ENCODE measurements at places on chromosomes 4 and X.

DNA sequence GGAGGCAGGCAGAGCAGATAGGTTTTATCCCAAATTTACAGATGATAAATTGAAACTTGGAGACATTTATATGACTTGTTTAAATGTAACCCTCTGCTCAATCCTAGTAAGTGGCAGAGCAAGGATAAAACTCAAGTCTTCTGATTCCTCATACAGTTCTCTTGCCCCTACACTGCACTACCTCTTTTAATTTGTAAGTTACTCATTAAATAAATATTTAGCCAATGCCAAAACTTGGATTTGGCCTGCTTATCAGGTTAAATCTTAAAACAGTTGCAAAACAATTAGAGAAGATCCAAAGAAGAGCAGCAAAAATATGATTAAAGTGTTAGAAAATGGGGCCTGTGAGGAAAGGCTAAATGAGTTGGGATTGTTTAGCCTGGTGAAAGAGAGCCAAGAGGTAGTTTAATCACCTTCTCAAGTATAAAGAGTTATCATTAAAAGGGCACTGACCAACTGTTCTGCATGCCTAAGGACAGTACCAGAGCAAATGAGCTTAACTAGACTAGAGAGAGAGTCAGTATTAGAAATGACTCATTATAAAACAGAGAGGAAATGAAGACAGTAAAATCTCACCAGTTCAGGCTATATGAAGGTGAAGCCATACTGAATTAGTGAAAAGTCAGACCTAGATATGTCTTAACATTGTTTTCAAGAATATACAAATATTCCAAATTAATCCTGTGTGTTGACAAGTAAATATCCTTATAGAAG lies 146.3 kb downstream of the GRIA3 start:
- DNase-seq = no peak

- DNase-seq = no peak
Measured at GRCh38 chr4:99886146-99886545, 8.1 kb downstream of the LAMTOR3 start.

DNA sequence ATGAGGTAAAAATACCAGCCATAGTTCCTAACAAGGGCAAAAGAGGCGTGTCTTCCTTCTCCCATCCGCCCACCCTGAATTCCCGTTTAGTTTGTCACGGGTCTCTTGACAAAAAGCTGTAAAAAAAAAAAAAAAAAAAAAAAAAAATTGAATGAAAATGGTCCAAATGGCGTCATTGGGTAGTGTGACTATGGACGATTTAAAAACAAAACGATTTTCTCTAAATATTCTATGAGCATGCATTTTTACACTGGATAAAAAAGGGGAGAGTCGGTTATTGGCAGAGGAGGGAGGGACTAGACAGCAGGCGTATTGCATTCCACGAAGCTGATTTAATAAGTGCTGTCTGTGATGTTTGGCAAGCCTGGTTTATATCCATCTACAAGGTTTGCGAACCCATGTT lies at the start of gene FAM133A:
TSS of gene FAM133A (plus strand) at position 338 of the 403 bp plus-strand sequence. CDS start 35,214 bp downstream, outside the sequence.
- DNase-seq = peak; percentile 39

- DNase-seq = no peak
Measured at GRCh38 chr4:15482842-15483241, 13.2 kb downstream of the CC2D2A start.
